ENCODE measurements at places on chromosomes 13 and 19. TPM values are rescaled to one million over a fixed set of nuclear protein-coding genes. Genes with fewer than 3 reads are reported as not detected.

Gene PEG3
- total RNA-seq: not detected

Gene B3GNT8
- 3.0 TPM for total RNA-seq

Gene CYP2A7
- not detected for total RNA-seq

Gene PRR36
- total RNA-seq: 1.3 TPM

Gene STOML3
- not detected for total RNA-seq

Gene ACP7
- total RNA-seq: not detected

DNA sequence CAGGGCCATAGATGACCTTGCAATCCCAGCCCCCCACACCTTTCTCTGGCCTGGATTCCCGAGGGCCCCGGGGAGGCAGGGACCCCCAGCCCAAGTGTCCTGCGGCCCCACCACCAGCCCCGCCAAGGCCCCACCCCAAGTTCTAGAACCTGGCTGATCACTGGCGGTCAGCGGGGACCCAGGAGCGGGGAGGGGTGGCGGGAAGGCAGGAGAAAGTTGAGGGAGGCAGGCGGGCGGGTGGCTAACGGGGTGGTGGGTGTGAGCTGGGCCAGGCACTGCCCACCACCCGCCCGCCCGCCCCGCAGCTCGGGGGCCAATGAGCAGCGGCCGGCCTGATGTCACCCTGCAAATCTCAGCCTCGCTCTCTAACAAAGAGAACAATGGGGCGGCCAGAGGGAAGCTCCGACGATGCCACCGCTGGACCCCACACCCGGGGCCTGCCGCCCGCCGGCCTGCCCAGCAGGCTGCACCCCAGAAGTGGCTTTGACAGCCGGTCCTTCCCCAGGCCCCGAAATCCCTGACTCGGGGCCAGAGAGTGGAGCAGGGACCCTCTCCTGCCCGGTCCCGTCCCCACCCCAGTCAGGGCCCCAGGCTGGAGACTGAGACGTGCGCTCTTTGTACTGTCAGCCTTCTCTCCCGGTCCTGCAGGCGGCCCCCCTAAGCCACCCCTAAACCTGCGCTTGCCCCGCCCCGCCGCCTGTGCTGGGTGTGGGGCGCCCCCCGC, 1.6 kb downstream of the MEX3D start:
- DNase-seq: peak; percentile 75

GRCh38 chr19:1135454-1135853, 31.7 kb downstream of the GPX4 start:
- no peak for DNase-seq

DNA sequence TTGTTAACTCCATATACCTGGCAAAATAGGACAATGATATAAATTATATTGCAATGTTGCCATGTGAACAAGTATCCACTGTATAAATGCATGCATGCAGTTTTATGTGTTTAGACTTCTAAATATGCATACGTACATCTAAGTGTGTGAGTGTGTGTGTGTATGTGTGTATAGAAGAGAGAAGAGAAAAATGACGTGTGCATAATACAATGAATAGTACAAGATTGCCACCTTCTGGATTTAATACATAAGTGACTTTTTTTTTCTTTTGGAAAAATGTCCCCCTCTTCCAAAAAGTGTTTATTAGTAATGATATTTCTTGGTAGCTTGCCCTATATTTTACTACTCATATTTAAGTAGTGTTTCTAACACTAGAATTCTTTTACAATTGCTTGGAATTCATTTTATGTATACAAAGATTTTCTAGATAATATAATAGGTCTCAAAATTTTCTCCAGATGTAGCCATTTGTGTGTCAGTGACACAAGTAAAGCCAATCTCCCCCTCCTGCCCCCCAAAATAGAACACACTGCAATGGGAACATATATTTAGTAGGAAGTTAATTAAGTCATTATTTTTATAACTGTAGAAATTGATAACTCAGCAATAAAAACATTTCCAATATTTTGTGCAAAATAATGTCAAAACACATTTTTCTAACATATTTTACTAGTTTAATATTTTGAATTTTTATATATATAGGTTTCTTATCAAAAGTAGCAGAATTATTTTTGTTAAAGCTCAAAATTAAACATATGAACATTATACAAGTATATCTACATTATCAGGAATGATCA, 783.3 kb upstream of the ATXN8OS start:
- peak; percentile 25 for DNase-seq

- DNase-seq: no peak
Measured at GRCh38 chr13:59674616-59675015, 489.1 kb downstream of the DIAPH3 start.

DNA sequence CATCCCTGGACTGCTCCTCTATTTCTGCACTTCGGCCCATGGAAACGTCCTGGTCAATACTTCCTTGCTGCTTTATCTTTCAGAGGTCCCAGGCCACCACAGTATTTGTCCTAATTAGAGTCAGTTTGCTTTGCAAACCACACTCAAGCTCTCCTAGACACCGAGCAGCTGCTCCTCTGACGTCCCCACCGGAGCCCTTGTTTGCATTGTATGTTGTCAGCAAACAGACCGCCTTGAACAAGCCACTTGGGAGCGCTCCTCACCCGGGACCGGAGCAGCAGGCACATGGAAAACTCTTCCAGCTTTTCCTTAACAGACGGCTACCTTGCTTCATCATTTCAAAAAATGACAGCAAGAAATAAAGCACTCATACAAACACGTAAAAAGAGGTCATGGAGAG, 51.5 kb upstream of the GTF3A start:
- no peak for DNase-seq

- no peak for DNase-seq
Measured at GRCh38 chr13:114105521-114106225, 26.8 kb downstream of the RASA3 start.

DNA sequence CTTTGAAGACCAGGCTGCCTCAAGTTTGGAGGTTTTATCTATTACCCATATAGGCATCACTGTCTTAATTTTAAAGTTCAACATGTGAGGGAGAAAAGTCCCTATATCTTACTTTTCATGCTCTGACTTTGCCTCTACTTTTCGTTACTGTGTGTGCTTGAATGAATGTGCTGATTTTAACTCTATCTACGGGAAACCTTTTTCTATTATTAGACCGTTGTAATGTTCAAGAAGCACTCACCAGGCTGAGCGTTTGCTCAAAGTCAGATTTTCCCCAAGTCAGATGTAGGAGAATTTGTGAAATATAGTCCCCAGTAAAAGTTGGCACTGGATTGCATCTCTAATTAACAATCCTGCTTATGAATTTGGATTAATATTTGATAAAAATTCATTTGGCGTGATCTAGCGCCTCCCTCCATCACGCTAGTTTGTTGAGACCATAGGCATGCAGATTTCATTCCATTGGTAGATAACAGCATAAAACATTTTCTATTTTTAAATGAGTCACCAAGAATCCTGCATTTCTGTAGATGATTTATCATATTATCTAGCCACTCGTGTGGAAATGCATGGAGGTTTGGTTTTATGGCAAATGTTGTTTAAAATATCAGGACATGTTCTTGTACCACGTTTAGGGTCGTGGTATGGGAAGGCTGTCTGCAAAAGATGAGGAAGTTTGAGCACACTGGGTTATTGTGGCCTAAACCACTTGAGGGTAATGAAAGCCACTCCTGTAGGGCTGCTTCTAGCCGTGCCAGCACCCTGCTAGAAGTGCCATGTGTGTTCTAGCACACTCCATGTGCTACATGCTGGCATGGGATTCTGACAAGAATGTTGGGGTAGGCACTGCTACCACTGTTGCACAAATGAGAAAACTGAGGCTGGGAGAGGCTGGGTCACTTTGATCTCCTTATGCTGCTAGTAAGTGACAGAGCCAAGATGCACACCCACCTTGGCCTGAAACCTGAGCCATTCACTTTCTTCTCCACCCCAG, 179.4 kb downstream of the FGF9 start:
- no peak for DNase-seq

- DNase-seq: no peak
Measured at GRCh38 chr13:27168086-27168485, 3.5 kb downstream of the USP12 start.

DNA sequence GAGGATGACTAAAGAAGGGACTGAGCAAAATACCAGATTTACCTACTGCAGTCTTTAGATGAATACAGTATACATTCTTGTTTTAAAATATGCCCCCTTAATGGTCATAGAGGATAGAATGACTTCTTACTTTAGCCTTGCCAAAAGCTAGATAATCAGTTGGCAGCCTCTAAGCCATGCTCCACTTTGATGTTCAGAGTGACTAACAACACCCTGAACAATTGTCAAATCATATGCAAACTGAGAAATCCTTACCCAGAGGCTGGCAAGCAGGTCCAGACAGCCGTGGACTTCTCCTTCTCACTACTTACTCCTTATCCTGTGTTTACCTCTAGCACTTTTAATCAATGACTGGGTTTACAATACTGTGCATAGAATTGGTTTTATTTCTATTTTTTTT, 23.6 kb upstream of the PHF11 start:
- DNase-seq: peak; percentile 29

- no peak for DNase-seq
Measured at GRCh38 chr19:7908742-7909461, 5.2 kb downstream of the MAP2K7 start.

DNA sequence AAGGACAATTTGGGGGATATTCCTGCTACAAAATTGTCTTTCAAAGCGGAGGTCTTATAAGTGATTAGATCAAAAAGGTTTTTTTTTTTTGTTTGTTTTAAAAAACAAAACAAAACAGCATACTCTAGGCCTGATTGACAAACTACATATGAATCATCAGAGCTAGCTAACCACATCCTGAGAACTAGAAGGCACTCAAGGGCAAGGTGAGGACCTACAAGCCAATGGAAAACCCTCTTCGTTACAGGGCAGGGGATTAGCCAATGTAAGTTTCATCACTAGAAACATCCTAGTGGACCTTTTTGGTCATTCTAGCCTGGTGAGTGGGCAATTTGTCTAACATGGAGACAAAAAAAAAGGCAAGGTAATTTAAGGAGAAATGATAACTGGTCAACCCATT, 428.6 kb downstream of the RFC3 start:
- DNase-seq: no peak

DNA sequence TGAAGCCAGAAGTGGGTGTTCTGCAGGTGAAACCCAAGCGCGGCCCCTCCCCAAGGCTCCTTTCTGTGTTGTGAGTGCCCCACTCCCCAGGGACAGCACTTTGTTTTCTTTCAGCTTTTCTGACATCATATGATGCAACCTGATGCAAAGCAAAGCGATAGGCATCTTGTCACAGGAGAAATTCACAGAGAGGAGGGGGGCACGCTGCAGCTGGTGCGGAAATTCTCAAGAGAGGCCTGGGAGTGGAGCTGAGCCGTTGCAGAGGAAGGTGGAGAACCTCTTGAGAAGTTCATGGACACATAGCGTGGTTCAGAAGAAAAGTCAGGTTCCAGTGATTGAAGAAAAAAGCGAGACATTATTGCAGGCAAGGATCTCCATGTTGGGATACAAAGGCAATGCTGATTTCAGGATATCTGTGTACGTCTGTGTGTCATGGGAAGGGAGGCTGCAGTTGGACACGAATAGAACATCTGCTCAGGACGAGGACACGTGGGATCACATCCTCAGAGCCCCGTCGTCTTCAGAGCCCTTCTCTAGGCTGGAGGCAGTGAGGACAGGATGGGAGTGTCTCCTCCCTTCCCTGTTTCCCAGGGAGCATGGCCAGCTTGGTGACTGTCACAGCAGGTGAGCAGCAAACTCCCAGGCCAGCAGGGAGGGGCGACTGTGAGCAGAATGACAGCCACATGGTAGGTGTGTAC, 79.2 kb downstream of the IRS2 start:
- DNase-seq: no peak

- no peak for DNase-seq
Measured at GRCh38 chr19:39074205-39074692, 9.9 kb upstream of the ACP7 start.

DNA sequence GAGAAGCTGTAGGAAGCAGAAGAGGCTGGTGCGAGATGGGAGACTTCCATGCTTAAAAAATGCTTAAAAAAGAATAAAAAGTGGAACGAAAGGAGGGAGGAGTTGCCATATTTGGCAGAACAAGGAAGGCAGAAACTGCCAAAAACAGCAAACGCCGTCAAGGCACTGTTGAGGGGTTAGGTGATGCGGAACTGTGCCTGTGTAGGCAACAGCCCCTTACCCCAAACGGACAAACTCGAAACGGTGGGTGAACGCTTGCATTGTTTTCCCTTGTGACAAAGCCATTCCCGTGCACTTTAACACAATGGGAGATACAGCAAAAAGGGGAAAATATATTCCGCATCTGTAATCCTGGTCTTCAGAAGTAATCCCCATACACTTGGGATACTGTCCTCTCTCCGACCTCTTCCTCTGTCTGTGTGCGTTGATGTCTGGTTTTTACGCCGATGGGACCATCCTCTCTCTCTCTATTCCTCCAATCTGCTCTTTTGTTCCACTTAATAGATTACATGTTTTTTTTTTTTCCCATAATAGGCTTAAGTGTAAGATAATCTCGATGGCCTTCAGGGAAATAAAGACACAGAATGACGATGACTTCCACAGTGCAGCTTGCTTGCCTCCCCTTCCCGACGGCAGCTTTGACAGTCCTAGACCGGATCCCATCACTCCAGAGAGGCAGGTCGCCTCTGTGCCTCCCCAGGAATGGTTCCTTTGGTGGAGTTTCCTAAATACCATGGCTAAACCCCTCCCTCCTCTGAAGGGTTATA, 132.7 kb upstream of the RNF113B start:
- no peak for DNase-seq

DNA sequence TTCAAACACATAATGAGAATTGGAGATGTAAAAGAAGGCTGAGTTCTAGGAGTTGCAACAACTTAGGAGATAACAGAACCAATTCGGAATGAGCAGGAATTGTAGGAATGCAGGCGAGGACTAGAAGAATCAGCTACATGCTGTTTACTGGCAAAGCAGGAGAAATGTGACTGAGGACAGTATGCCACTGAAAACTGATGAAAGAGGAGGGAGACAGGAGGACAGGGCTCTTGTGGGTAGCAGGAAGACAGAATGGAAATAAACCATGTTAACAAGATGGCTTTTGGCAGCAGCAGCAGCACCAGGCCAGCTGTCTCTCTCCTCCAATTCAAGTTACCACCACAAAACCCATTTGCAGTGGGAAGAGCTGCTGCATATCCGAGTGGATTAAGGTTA, 91.0 kb upstream of the SLC15A1 start:
- DNase-seq: no peak

DNA sequence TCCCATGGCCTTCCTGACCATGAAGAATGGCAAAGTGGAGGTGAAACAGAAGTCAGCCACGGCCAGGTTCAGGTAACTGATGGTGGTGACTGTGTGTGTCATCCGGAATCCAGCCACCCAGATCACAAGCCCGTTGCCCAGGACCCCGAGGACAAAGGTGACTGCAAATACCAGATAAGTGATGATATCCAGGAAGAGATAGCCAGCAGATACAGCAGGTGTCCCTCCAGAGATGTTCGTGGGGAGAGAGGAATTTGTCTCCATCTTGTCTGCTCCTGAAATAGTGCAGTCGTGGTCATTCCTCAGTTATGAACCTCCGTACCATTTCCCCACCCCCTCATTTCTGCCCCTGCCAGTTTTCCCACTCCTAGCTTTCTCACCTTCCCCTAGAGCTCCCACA, 4.9 kb downstream of the FPR1 start:
- DNase-seq: no peak

DNA sequence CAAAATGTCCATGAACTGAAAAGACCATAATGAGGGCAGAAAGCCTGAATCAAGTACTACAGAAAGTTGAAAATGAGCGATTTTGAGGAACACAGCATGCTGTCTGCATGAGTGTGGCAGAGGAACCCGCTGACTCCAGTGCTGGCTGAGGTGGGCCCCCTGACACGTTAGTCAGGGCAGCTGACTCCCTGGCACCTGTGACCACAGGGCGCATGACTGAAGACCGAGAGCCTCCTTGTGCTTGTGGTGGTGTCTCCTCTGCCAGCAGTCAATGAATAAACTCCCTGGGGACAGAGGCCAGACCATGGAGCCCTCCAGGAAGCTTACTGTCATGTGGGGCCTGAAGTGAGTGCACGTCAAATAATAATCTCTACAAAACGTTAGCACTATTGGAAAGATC, 38.4 kb upstream of the VSTM2B start:
- no peak for DNase-seq

All from astrocyte (in vitro differentiated cells and primary cell).